ENCODE measurements at places on chromosomes 12 and 14. TPM values are rescaled to one million over a fixed set of nuclear protein-coding genes. Genes with fewer than 3 reads are reported as not detected.
A peak's percentile ranks its signal among the peaks of the same experiment; 100 is the strongest.

DNA sequence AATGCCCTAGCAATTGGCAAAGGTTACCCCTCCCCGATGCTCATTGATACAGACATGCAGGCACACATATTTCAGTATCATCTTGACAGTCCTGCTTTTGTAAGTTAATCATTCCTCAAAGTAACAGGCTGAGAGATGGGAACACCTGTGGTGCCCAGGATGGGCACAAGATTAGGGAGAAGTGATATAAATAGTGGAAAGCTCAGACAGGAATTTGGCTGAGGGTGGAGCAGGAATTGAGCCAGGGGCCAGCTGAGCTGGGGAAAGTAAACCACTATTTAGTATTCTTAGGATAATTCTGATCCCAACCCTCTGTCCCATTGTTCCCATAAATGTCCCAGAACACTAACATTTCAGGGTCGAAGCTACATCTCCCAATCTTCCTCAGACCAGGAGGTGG lies 38.3 kb downstream of the DAO start:
- H3K36me3 ChIP-seq, result no peaks in the 10 kb centered on the region
- no peak overlapping the region for H3K27ac ChIP-seq
- no peak overlapping the region for H3K4me3 ChIP-seq
- peaks cover 17% of the 10 kb centered on the region for H3K27me3 ChIP-seq

ABHD4 gene
- 20.7 TPM for total RNA-seq

SLC6A13 gene
- not detected for total RNA-seq

HHIPL1 gene
- total RNA-seq, result 0.10 TPM

- no peak overlapping the region for H3K27ac ChIP-seq
- no peaks in the 10 kb centered on the region for H3K4me1 ChIP-seq
- H3K36me3 ChIP-seq, result no peaks in the 10 kb centered on the region
- H3K4me3 ChIP-seq, result no peak overlapping the region
- no peak for DNase-seq
Measured at GRCh38 chr12:22262309-22262708, 72.2 kb downstream of the ST8SIA1 start.

CRIP2 gene
- total RNA-seq, result 1.8 TPM

- peaks cover 14% of the 10 kb centered on the region for H3K4me1 ChIP-seq
- no peak overlapping the region for H3K27ac ChIP-seq
- H3K4me3 ChIP-seq, result no peak overlapping the region
- no peak for DNase-seq
- H3K36me3 ChIP-seq, result no peaks in the 10 kb centered on the region
Measured at GRCh38 chr12:53057816-53058500, 8.1 kb downstream of the TNS2 start.

DNA sequence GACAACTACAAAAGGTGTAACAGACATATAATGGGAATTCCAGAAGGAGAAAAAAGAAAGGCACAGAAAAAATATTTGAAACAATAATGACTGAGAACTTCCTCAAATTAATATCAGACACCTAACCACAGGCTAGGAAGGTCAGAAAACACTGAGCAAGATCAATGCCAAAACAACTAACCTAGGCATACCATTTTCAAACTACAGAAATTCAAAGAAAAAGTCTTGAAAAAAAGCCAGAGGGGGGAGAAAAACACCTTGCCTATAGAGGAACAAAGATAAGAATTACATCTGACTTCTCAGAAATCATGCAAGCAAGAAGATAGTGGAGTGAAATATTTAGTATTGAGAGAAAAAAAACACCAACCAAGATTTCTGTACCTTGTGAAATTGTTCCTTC lies 77.8 kb downstream of the RIN3 start:
- peaks cover 26% of the 10 kb centered on the region for H3K27me3 ChIP-seq
- H3K36me3 ChIP-seq, result peaks cover 20% of the 10 kb centered on the region
- DNase-seq, result no peak
- H3K27ac ChIP-seq, result no peak overlapping the region

DNA sequence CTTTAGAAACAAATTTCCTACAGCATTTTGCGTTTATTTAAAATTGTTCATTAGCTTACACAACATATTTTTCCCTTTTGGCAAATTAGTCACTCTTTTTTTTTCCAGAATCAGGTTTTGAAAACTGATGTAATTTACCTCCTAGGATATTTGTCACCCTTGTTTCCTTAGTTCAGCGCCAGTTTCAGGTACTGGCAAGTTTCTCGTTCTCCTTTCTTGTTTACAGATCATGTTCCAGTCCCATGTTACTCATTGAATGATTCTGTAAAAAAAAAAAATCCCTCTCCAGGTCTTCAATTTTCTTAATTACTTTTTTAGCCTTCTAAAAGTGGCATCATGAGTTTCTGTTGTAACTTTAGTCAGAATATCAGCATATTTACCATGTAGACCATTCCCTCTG lies 2.7 kb downstream of the PPP4R4 start:
- H3K36me3 ChIP-seq, result peaks cover 2% of the 10 kb centered on the region
- H3K4me3 ChIP-seq, result no peak overlapping the region
- H3K27me3 ChIP-seq, result peaks cover 32% of the 10 kb centered on the region
- DNase-seq, result no peak
- peaks cover 37% of the 10 kb centered on the region for H3K4me1 ChIP-seq
- H3K27ac ChIP-seq, result no peak overlapping the region

DNA sequence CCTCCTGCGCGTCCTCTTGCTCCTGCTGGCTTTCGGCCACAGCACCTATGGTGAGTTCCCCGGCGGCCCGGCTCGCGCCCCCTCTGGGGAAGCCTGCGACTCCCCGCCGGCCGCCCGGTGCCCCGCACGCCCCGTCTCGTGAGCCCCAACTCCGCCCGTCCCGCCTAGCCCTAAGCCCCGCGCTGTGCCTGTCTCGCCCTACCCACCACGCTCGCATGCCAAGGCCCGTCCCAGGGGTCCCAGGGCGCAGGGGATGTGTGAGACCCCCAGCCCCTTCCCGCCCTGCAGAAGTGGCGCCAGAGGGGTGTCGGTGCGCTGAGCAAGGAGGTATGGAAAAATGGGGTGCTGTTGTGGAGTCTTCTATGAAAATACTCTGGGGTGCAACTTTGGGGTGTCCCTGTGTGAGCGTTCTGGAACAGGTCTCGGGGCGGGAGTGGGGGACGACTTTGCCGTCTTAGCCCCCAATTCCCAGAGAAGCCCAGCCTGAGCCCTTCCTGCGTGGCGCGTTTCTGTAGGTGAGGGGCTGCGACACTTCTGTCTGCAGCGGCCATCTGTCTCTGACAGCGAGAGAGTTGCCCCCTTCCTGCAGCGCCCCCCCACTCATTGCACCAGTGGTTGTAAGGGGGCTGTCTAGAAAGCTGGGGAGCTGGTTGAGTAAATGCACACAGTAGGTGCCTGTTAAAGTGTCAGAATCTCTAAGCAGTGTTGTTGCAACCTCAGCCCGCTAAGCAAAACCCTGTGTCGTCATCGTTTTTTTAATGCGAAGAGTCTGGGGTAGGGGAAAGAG lies 587 bp downstream of the DLK1 start:
- H3K27ac ChIP-seq, result no peak overlapping the region
- DNase-seq, result no peak
- no peak overlapping the region for H3K4me3 ChIP-seq
- H3K4me1 ChIP-seq, result no peaks in the 10 kb centered on the region
- H3K27me3 ChIP-seq, result peaks cover 35% of the 10 kb centered on the region
- H3K36me3 ChIP-seq, result no peaks in the 10 kb centered on the region

SERPINA10 gene
- not detected for total RNA-seq

DNA sequence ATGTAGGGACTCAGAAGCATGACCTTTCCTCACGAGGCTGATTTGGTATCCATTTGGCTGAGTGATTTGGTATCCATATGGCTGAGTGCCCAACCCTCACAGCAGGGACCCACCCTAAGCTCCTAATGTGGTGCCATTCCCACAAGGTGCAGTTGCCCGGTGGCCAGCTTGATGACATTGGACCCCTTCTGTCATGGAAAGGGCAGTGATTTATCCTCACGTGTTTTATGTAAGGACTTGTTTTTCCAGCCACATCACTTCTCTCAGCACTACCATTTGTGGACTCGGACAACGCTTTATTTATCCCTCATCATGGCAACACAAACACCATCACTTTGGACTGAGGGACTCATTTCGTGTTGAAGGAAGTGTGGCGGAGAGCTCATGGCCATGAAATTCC lies 8.5 kb upstream of the CDC42BPB start:
- no peak overlapping the region for H3K27ac ChIP-seq
- no peaks in the 10 kb centered on the region for H3K36me3 ChIP-seq
- no peaks in the 10 kb centered on the region for H3K4me1 ChIP-seq
- peaks cover 21% of the 10 kb centered on the region for H3K27me3 ChIP-seq
- H3K4me3 ChIP-seq, result no peak overlapping the region

DNA sequence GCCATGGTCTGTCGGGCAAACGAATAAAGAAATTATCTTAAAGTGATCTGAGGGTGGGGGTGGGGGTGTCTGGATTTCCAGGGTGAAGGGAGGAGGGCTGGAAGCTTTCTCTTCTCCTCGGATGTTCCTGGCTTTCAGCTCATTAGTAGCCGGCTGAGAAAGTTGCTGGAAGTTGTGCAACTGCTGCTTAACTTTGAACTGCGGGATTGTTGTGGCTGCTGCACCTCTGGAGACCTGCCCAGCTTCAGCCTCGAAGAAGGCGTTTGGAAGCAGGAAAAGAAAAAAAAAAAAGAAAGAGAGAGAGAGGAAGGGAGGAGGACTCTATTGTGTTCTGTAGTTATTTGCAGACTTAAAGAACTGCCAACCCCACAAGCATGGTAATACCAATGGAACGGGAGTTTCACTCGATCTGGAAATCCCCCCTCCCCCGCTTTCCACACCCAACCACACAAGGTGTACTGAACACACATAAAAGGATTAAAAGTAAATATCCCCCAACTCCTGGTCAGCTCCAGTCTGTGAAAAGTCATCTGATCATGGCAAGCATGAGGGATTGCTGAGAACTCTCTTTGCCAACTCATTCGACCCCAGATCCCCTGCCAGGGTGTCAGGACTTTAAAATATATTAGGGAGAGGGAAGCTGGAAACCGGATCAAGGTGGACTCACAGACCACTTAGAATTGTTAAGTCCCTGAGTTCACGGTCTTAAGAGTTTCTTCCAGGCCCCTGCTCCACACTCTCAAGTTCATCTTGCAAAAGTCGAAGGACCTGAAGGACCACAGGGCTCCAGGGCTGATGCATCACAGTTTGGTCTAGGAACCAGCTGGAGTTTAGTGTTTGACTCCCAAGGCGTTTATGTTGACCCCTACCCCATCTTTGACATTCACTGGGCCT lies at the start of gene RASSF9:
Gene RASSF9, minus strand, starts transcription at position 213 of the 894 bp plus-strand sequence. Its CDS starts 208 bp downstream, at position 5.
- no peaks in the 10 kb centered on the region for H3K4me1 ChIP-seq
- H3K4me3 ChIP-seq, result no peak within 1 kb of the TSS
- no peak for DNase-seq

- H3K36me3 ChIP-seq, result peaks cover 29% of the 10 kb centered on the region
- peak within 1 kb of the TSS; percentile 69 for H3K27ac ChIP-seq
- H3K4me1 ChIP-seq, result peaks cover 25% of the 10 kb centered on the region
- DNase-seq, result peak; percentile 79
Measured at GRCh38 chr14:22598099-22598895, at the start of gene ABHD4. Gene ABHD4, plus strand, starts transcription at chr14:22598300. Its CDS starts 7 bp downstream, at chr14:22598307.

GRCh38 chr14:69612014-69612782 lies 802 bp downstream of the SUSD6 start:
- H3K27me3 ChIP-seq, result no peaks in the 10 kb centered on the region
- H3K27ac ChIP-seq, result peak overlapping the region; percentile 97
- H3K4me1 ChIP-seq, result peaks cover 64% of the 10 kb centered on the region
- H3K4me3 ChIP-seq, result peak overlapping the region; percentile 96

DNA sequence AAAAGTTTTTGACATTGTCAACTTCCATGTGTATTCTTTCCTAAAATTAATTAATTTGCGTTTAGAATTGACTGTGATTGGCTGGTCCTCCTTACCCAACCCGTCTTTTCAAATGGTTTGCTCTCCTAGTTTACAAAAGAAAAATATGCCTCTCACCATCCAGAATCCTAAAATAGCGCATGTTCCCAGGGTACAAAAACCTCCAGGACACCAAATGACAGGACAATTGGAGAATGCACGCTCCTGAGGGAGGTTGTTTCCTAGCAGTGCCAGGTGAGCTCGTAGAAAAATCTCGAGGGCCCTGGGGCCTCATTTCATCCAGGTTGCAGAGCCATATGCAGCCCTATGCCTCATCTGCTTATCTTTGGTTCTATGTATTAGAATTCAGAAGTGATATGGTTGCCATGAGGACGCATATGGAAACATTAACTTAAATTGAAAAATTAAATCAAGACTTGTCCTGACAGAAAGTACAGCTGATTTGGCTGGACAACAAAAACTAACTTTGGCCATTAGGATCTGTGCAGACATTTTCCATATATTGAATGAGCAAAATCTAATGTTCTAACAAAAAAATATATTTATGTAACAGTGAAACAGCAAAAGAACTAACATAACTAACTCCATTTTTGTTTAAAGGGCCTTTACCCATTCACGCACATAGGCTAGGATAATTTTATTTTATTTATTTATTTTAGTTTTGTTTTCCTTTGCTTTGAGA lies 28.2 kb upstream of the EGLN3 start:
- H3K36me3 ChIP-seq, result no peaks in the 10 kb centered on the region
- H3K27ac ChIP-seq, result no peak overlapping the region
- H3K4me1 ChIP-seq, result peaks cover 5% of the 10 kb centered on the region
- peaks cover 2% of the 10 kb centered on the region for H3K27me3 ChIP-seq
- DNase-seq, result no peak

DNA sequence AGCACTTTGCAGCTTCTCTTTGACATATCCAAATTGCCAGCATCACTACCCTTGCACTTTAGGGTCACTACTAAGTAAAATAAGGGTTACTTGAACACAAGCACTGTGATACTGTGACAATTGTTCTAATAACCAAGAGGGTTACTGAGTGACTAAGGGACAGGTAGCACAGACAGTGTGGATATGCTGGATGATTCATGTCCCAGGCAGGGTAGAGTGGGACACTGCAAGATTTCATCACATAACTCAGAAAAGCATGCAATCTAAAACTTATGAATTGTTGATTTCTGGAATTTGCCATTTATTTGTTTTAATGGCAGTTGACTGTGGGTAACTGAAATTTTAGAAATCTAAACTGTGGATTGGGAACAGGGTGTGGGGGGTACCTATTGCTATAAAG lies 218.8 kb downstream of the KITLG start:
- peaks cover 3% of the 10 kb centered on the region for H3K27me3 ChIP-seq
- H3K27ac ChIP-seq, result no peak overlapping the region
- no peak for DNase-seq
- no peaks in the 10 kb centered on the region for H3K36me3 ChIP-seq
- no peak overlapping the region for H3K4me3 ChIP-seq

OR4Q2 gene
- not detected for total RNA-seq

INSM2 gene
- total RNA-seq, result not detected

- H3K4me1 ChIP-seq, result no peaks in the 10 kb centered on the region
- no peaks in the 10 kb centered on the region for H3K36me3 ChIP-seq
Measured at GRCh38 chr12:79983986-79984620, 49.2 kb upstream of the PPP1R12A start.

DNA sequence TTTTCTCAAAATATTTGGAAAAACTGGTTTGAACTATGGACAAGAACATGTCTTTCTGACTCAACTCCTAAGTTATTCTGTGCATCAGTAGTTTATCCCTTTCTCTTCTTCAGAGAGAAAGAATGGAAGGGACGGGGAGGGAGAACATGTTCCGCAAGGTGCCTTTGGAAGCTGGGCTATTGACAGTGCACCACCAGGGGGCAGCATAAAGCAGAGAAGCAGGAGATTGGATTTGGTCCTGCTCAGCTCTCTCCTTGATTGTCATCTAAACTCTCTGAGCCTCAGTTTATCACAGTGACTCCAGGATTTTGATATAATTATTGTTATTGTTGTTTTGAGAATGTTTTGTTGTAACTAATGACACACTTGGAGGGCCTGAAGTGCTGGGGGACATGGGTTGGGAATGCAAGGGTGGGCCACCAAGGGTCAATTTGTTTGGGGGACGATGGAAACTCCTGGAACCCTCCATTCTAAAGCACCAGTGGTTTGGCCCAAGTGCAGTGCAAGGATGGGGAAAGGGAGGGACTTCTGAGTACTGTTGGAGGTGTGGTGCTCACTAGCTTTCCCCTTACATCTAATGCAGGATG lies 45.3 kb upstream of the ANO6 start:
- no peak overlapping the region for H3K27ac ChIP-seq
- peak; percentile 82 for DNase-seq
- H3K4me3 ChIP-seq, result no peak overlapping the region
- H3K27me3 ChIP-seq, result no peaks in the 10 kb centered on the region
- H3K4me1 ChIP-seq, result no peaks in the 10 kb centered on the region

Data from activated CD4-positive, alpha-beta memory T cell treated with anti-CD3 and anti-CD28 coated beads, Interleukin-2, amount 10 ng/mL, durations not matched to agents 7 days and 5 days (primary cell).